Stimulated activated CD8-positive, alpha-beta memory T cell treated with anti-CD3 and anti-CD28 coated beads, Interleukin-15, amount 100 ng/mL, for 24 hours (primary cell): ENCODE measurements at places on chromosomes 13 and 19.

DNA sequence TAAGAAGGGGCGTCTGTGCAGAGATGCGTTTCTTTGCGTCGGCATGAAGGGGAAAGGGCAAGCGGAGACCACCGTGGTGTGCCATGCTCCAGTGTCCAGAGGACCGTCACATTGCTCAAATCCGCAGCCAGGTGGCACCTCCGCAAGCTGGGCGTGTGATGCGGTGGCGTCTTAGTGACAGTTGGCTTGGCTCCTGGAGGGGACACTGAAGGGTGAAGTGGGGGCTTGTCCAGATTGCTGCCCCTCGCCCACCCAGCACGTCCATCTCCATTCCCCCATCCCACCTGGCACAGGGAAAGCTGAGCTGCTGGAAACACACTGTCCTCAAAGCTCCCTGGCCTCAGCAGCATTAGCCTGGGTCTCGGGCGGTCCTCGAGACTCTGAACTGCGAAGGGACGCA lies 135.3 kb downstream of the SOX1 start:
- DNase-seq, result no peak

- DNase-seq, result no peak
Observed at GRCh38 chr13:50635504-50635903, 208.0 kb downstream of the DLEU7 start.

GRCh38 chr19:43534816-43535761 lies 2.1 kb downstream of the ZNF575 start:
- DNase-seq, result no peak

- DNase-seq, result no peak
Observed at GRCh38 chr13:21242236-21242635, 65.8 kb downstream of the MRPL57 start.

- DNase-seq, result no peak
Observed at GRCh38 chr13:21759463-21759862, 88.6 kb downstream of the FGF9 start.

DNA sequence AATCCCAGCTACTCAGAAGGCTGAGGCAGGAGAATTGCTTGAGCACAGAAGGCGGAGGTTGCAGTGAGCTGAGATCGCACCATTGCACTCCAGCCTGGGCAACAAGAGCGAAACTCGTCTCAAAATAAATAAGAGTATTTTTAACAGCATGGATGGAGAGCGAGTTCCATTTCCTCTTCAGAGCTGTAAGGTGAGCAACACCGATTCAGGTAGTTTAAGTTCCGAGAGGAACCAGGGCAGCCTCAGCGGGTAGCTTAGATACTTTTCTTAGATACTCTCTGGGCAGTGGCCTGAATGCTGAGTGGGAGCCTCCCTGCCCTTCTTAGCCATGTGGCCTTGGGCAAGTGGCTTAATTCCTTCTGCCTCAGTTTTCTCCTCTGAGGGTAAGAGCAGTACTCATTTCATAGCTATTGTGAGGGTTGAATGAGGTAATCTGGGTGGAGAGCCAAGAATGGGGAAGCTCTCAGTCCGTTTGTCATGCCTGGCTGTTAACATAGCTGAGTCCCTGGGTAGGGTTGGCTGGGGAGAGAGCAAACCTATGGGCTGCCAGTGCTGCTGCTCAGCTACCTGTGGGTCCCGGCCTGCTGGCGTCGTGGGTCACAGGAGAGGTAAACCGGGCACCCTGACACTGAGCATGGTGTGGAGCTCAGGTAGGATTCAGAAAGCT lies 4.1 kb downstream of the ATP11A start:
- no peak for DNase-seq

DNA sequence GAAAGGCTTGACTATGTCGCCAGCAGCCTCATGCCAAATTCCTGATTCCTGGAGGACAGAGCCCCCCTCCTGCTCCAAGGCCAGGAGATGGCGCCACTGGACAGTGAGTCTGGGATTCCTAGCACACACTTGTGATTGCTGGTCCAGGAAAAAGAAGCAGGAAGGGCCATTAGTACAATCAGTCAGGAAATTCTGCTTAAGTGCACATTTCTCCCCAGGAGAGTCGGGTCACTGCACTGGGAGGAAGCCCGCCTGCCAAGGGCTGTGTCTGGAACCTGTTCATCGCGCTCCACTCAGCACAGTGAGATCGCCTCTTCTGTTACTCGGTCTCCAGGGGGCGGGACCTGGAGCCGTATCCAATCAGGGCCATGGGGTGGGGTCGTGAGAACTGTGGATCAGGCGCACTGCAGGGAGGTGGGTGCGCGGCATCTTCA lies 65.1 kb downstream of the ZNF823 start:
- no peak for DNase-seq

- DNase-seq, result no peak
Observed at GRCh38 chr19:5091018-5091683, 122.2 kb downstream of the KDM4B start.

DNA sequence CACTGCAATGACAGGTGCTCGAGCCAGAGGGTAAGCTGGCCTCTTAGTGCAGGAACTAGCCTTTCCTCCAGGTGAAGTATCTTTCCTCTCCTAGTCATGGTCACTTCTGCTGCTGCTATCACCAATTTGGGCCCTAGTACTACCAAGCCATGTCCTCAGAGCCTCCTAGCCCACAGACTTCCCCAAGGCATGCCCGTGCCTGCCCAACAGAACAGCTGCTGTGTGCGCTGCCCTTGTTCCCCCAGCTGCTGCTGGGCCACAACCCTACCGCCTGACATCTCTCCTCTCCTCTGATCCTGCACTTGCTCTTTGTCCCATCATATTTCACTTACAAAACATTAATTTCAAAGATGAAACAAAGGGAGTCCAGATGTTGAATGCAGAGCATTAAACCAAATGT lies 168.5 kb upstream of the FREM2 start:
- DNase-seq, result no peak

GRCh38 chr19:2578901-2579677 lies 103.2 kb downstream of the GADD45B start:
- peak; percentile 30 for DNase-seq

GRCh38 chr13:64420181-64420580 lies 2810.0 kb downstream of the PCDH9 start:
- DNase-seq, result no peak

DNA sequence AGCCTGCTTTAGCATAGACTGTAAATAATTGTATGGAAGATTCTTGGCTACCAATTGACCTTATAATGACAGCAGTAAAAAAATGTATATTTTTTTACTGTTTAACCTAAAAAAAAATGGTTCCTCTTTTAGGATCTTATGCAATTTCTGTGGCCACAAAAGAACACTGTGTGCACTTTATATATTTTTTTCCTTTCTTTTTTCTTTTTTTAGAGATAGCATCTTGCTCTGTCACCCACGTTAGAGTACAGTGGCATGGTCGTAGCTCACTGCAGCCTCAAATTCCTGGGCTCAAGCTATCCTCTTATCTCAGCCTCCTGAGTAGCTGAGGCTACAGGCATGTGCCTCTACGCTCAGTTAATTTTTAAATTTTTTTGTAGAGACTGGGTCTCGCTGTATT lies 6.1 kb downstream of the FLT3 start:
- no peak for DNase-seq

DNA sequence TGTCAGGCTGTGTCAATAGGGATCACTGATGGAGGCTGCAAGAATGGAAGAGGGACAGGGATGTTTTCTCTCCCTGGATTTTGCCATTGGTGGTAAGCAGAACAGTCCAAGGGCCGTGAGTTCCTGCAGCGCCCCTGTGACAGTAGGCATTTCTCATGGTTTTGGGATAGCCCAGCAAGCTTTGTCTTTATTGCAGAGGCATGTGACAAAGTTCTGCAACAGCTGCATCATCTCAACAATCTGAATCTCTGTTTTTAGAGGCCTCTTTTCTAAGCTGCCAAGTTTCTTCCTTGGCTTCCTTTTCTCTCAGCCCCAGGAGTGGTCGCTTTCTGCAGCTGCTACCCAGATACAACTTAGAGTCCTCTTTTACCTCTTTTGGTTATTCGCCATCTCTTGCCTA lies 95.7 kb upstream of the TSHZ3 start:
- DNase-seq, result no peak

DNA sequence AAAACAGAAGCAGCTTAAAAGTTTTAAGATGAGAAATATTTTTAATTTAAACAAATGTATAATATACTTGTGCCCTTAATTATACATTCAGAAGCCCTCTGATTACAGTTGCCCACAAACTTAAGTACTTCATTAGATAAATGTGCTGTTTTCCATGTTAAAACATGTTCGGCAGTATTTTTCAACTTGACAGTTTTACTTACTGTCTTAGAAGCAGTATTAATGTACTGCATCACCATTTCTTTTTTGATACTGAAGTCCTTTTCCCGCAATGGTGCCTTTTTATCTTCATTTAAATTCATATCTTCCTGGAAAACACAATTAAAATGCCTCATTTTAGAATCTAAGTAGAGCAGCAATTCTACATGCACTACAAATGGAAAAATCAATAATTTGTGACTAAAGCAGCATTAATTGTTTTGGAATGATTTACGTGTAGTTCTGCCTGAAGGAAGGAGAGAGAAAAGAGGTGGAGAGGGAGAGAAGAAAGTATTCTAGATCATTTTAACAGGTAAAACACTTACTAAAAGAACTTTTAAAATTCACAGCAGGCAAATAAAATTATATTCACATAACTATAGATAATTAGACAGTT lies 70.2 kb downstream of the DIAPH3 start:
- DNase-seq, result no peak

DNA sequence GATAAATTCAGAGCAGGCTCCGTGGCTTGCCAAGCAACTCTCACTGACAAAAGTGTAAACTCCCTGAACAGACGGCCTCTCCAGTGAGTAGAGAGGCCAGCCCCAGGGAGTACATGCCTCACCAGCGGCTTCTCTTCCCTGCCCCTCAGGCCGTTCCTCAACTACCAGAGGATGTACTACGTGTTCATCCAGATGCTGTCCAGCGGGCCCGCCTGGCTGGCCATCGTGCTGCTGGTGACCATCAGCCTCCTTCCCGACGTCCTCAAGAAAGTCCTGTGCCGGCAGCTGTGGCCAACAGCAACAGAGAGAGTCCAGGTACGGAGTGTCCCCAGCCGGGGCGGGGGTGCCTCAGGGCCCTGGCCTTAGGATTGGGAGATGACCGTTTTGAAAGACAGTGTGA lies 93.4 kb upstream of the MCF2L start:
- DNase-seq, result no peak

DNA sequence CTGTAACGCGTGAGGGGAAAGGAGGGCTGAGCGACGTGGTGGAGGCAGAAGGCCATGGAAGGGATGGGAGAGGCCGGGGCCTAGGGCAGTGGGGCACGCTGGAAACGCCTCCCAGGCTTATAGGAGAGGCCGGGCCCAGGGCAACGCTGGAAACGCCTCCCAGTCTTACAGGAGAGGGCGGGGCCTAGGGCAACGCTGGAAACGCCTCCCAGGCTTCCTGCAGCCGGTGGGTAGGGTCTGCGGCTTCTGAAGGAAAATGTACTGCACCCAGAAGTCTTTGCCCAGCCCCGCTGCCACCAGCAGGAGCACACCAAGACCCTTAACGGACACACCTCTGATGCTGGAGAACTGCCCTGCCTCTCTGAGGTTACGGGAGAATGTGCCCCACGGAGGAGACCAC lies 9.1 kb downstream of the CACTIN start:
- no peak for DNase-seq

GRCh38 chr13:50167224-50167947 lies 152.1 kb downstream of the KCNRG start:
- no peak for DNase-seq

- no peak for DNase-seq
Observed at GRCh38 chr13:36736119-36736726, 62.4 kb downstream of the SERTM1 start.

DNA sequence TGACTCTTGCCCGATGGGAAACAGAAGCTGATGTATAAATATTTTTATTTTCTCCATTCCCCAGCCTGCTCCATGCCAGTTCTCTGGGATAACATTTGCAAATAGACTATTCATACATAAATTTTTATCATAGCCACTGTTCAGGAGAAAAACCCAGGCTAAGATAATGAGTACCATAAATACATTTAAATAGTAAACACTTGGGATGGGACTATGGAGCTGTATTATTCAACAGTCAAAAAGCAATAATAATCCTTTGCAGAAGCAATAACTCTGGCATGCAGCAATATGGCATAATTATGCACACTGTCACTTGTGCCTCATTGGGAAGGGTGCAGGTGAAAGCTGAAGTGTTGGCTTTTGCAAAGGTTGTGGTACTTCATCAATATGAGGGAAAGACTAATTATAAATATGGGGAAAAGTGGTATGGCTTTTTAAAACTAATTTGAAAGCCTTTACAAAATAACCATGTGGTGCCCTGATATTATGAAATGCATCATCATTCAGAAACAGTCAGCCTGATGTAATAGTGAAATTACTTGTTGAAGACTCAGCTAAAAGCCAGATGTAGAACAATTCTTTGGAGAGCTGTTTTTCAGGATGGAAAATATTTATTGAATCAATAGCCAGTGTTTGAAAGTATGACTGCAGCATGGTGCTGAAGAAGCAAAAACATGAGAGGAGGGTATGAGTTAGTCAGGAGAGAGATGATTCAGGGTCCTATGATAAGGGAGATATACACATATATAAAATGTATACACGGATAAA lies 2476.7 kb downstream of the PCDH9 start:
- no peak for DNase-seq

GRCh38 chr19:2477141-2477710 lies 1.3 kb downstream of the GADD45B start:
- DNase-seq, result no peak
